ENCODE measurements at places on chromosomes 5 and 9.

- no peak for DNase-seq
These were observed 4.0 kb downstream of the DNM1 start for GRCh38 chr9:128206916-128207910.

- no peak for DNase-seq
These were observed 5.5 kb upstream of the SURF6 start for GRCh38 chr9:133341369-133342068.

- no peak for DNase-seq
These were observed 187.0 kb downstream of the FANCC start for GRCh38 chr9:95130484-95130883.

GRCh38 chr9:109166171-109166770, 778 bp downstream of the FRRS1L start:
- no peak for DNase-seq

DNA sequence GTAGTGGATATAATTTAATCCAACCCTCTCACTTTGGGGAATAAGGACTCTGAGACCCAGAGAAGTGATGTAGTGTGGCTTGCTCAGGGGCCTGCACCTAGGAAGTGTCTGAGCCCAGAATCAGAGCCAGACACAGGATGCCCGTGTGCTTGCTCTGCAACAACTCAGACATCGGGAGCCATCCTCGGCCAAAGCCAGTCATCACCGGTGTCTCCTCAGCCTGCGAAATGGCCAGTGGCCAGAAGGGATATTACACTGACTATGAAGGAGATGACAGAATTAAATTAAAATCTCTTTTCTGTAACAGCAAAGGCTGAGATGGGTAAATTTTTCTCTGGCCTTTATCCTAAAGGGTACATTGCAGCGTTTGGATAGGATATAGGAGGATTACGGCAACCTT, 102.9 kb downstream of the MARCHF11 start:
- DNase-seq, result no peak

DNA sequence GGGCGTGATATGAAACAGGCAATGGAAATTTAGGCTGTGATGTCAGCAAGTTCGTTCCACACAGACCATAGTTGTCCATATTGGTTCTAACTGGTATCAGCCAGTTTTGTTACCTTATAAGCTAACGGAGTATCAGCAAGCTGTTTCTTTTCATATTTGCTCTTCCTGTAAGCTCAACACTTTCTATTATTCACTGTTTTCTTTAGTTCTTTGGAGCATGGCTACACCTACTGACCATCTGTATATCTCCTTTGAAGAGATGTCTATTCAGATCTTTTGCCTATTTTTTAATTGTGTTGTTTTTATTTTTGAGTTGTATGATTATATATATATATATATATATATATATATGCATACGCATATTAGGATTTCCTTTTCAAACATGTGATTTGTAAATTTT, 1057.2 kb upstream of the CDH10 start:
- no peak for DNase-seq

DNA sequence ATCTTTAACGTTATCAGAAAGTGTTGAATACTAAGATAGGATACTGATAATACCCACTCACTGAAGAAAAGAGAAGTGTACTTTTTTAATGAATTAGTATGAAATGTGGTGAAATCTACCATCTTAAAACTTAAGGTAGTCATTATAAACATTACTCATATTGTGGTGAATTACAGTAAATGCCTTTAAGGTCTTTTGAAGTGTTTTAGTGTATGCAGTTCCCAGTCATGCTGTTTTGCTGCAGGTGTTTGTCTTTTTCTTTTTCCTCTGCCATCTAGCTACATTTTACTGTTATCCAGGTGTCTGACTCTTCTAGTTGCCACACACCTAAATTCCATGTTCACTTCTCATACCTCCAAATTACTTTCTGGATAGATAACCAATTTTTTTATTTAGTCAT, 72.6 kb downstream of the ERMP1 start:
- no peak for DNase-seq

- no peak for DNase-seq
These were observed 113.8 kb downstream of the TRIM32 start for GRCh38 chr9:116800885-116801284.

- peak; percentile 16 for DNase-seq
These were observed 60.8 kb downstream of the MTMR12 start for GRCh38 chr5:32251871-32252458.

- no peak for DNase-seq
These were observed 29.9 kb upstream of the OBP2B start for GRCh38 chr9:133238851-133239532.

DNA sequence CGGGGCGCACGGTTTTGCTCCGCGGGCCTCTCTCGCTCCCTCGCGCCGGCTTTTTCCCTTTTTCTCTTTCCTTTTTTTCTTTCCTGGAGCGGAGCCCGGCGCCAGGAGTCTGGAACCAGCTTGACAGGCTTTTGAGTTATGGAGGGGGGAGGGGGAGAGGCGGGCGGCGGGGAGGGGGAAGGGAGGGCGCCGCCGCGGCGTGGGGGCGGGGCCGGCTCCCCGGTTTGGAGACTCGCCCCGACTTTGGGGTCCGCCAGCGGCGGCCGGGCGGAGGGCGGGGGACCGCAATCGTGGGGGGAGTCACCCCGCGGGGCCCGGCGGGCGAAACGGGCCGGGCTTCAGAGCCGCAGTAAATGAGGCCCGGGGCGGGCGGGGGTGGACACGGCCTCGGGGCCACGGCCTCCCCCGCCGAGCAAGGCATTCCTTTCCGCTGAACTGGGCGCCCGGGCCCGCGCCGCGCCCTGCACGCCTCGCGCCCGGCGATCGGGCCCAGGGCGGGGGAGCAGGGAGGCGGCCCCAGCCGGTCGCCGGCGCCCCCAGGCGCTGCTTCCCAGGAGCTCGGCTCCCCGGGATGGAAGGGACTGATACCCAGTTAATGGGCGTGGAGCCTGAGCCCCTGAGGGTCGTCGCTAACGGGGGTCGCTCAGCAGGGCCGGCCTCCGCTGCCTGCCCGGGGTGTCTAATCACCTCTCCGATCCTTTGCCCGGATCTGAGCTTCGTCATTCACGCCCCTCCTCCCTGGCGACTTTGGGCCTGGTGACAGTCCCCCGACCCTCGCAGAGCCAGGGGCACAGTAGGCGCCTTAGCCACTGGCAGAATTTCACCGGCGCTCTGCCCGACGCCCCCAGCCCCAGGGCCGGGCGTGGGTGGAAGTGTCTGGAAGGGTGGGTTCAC, 138.1 kb downstream of the C9orf50 start:
- peak; percentile 59 for DNase-seq

DNA sequence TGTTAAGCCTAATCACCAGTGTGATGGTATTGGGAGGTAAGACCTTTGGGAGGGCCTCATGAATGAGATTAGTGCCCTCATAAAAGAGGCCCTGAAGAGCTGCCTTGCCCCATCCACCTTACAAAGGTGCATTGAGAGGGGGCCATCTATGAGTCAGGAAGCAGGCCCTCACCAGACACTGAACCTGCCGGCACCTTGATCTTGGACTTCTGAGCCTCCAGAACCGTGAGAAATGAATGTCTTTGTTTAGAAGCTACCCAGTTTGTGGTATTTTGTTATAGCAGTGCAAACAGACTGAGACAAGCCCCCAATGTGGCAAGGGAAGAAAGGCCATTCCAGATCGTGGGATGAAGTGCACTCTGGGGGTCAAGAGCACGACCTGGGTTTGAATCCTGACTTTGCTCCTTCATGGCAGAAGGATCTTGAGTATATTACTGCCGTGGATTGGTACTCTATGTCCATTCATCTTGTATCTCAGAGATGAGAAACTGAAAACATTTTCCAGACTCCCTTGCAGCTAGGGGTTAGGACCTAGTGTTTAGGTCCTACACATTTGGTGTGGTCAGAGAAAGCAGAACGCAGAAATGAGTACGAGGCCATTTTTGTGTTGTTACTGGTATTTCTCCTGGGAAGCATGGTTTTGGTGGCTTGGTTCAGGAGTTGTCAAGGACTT, 86.7 kb downstream of the PTCH1 start:
- DNase-seq, result no peak

Data from NCI-H2107 (cell line).